MCF 10A (cell line): ENCODE measurements at places on chromosomes 5 and 9. TPM values are rescaled to one million over a fixed set of nuclear protein-coding genes. Genes with fewer than 3 reads are reported as not detected.

- peaks cover under 1% of the 10 kb centered on the region for H3K4me1 ChIP-seq
- H3K27ac ChIP-seq, result no peak overlapping the region
- no peak overlapping the region for H3K4me3 ChIP-seq
- no peaks in the 10 kb centered on the region for H3K36me3 ChIP-seq
Measured at GRCh38 chr5:152683205-152683604, 278.1 kb upstream of the NMUR2 start.

DNA sequence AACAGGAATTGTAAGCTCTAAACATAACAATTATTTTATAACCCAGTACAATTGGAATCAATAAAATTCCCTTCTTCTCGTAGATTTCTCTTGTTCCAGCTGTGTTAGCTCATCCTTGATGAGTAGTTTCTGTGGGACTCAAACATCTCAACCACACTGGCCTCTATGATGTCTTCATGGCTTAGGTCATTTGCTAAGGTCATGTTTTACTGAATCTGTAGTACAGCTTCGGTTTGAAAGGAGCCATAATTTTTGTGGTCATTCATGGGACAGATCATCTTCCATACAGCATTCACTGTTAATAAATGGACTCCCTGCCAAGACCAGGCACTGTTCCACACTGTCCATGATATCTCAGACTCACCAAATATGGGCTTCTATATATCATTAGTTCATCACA, 369.0 kb upstream of the RFX3 start:
- H3K27ac ChIP-seq, result no peak overlapping the region
- no peak for DNase-seq
- H3K27me3 ChIP-seq, result no peaks in the 10 kb centered on the region
- H3K4me3 ChIP-seq, result no peak overlapping the region
- no peaks in the 10 kb centered on the region for H3K36me3 ChIP-seq

- no peaks in the 10 kb centered on the region for H3K36me3 ChIP-seq
- DNase-seq, result no peak
- H3K4me3 ChIP-seq, result no peak overlapping the region
Measured at GRCh38 chr5:68734781-68735180, 359.0 kb upstream of the SLC30A5 start.

Gene NR4A3
- 0.16 and 0.25 TPM in 2 replicates for total RNA-seq

DNA sequence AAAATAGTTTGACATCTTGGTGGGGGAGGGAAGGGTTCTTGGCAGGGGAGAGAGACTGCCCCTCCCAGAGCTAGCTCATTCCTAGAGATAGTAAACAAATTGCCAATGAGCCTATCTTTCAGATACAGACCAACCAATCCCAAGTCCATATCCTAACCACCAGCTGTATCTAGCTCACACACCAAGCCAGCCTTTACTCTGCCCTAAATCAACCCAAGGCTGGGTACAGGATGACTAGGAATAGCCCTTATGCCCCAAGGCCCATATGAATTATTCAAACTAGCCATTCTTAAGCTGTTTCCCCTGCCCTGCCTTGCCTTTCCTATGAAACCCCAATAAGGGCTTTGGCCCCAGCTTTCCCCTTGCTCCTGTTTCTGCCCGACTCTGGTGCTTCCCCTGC, 281.3 kb upstream of the PANK3 start:
- H3K36me3 ChIP-seq, result no peaks in the 10 kb centered on the region
- no peak overlapping the region for H3K4me3 ChIP-seq
- DNase-seq, result no peak

DNA sequence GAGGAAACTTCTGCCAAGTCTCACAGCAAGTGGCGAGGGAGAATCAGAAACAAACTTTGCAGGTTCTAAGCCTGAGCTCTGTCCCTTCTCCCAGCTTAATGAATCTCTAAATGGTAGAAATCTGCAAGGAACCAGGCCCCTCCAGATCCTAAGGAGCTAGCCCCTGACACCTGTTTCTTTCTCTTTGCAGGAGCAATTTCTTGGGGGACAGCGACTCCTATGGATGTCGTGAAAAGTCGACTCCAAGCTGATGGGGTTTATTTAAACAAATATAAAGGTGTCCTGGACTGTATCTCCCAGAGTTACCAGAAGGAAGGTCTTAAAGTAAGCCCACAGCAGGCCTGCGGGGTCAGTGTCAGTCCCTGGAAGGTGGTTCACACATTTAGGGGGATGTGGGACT, 21.8 kb downstream of the IL9 start:
- peak; percentile 26 for DNase-seq
- no peak overlapping the region for H3K4me3 ChIP-seq
- H3K27me3 ChIP-seq, result peaks cover 14% of the 10 kb centered on the region
- no peaks in the 10 kb centered on the region for H3K4me1 ChIP-seq
- no peaks in the 10 kb centered on the region for H3K36me3 ChIP-seq
- no peak overlapping the region for H3K27ac ChIP-seq

GRCh38 chr9:135035781-135036760, 51.4 kb upstream of the OLFM1 start:
- no peak overlapping the region for H3K4me3 ChIP-seq
- DNase-seq, result no peak
- no peak overlapping the region for H3K27ac ChIP-seq
- peaks cover 64% of the 10 kb centered on the region for H3K27me3 ChIP-seq
- H3K36me3 ChIP-seq, result no peaks in the 10 kb centered on the region
- no peaks in the 10 kb centered on the region for H3K4me1 ChIP-seq

GRCh38 chr5:1666221-1666620, 133.4 kb downstream of the MRPL36 start:
- no peaks in the 10 kb centered on the region for H3K36me3 ChIP-seq
- H3K27ac ChIP-seq, result no peak overlapping the region
- DNase-seq, result no peak
- H3K4me3 ChIP-seq, result no peak overlapping the region
- peaks cover 50% of the 10 kb centered on the region for H3K27me3 ChIP-seq

Gene IL9
- total RNA-seq, result not detected in 2 replicates

Gene PHF24
- not detected in 2 replicates for total RNA-seq

Gene EXOSC2
- total RNA-seq, result 42.3 and 57.7 TPM in 2 replicates

DNA sequence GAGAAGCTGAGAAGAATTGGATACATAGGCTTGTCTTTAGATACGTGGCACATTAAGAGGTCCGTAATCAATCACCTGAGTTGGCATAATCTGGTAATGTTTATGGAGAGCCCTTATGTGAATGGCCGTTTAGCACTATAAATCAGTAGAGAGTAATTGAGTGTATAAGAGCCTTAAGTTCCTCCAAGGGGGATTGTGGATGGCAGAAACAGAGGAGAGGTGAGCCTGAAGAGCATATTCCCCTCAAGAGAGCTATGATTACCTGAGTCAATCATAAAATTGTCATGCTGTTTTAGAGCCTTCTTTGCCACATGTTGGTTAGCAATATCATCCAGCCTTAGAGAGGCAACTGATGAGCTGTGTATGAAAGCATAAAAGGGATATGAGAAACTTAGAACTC, 58.8 kb downstream of the FOCAD start:
- peaks cover 45% of the 10 kb centered on the region for H3K36me3 ChIP-seq
- H3K4me3 ChIP-seq, result no peak overlapping the region
- no peaks in the 10 kb centered on the region for H3K27me3 ChIP-seq
- no peaks in the 10 kb centered on the region for H3K4me1 ChIP-seq

Gene ORM2
- not detected in 2 replicates for total RNA-seq

DNA sequence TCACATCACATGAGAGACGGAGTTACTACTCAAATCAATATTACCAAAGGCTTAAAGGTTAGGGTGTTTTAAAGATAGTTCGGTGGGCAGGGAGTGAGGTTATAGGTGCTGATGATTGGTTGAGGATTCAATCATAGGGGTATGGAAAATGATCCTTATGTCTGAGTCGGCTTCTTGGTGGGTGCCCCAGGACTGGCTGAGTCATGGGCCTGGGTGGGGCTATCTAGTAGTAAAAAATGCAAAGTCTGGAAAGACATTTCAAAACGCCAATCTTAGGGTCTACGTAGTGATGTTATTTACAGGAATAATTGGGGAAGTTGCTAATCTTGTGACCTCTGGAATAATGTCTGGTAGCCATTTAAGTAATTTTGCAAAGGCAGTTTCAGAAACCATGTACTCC, 15.2 kb upstream of the SPIN1 start:
- H3K27ac ChIP-seq, result no peak overlapping the region
- peaks cover 5% of the 10 kb centered on the region for H3K4me1 ChIP-seq
- no peaks in the 10 kb centered on the region for H3K27me3 ChIP-seq
- H3K4me3 ChIP-seq, result no peak overlapping the region
- no peak for DNase-seq
- no peaks in the 10 kb centered on the region for H3K36me3 ChIP-seq

- no peaks in the 10 kb centered on the region for H3K27me3 ChIP-seq
- no peak overlapping the region for H3K4me3 ChIP-seq
- H3K27ac ChIP-seq, result peak overlapping the region; percentile 9
- peaks cover 11% of the 10 kb centered on the region for H3K4me1 ChIP-seq
Measured at GRCh38 chr9:114787781-114788498, 17.9 kb downstream of the TNFSF15 start.

DNA sequence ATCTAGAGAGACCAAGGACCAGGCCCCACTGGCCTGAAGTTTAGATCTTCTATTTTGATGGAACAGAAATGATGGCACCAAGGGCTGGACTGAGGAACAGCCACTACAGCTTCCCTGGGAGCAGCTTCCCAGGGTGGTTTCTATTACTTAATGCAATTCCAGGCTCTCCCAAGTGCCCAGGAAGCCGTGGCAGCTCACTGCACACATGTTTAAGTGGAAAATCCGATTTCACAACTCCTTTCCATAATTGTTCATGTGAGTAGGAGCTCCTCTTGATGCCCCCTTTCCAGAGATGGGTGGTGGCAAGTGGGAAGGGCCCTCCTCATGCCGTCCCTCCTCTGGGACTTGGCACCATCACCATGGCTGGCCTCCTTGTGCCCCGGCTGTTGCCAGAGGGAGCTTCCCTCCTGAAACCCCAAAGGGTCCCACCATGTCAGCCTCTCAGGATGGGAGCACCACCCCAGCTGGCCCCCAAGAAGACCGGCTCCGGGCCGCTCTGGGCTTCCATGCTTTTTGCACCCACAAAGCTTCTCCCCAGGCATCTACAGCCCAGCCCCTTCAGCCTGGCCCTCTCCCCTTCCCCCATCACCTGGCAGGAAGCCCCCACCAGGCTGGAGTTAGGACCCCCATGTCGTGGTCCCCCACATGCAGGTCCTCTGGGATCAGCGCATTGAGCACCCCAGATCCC, 9.1 kb upstream of the UBAC1 start:
- no peaks in the 10 kb centered on the region for H3K36me3 ChIP-seq
- no peak overlapping the region for H3K27ac ChIP-seq
- H3K4me1 ChIP-seq, result peaks cover 7% of the 10 kb centered on the region

Gene CCDC187
- not detected in 2 replicates for total RNA-seq

DNA sequence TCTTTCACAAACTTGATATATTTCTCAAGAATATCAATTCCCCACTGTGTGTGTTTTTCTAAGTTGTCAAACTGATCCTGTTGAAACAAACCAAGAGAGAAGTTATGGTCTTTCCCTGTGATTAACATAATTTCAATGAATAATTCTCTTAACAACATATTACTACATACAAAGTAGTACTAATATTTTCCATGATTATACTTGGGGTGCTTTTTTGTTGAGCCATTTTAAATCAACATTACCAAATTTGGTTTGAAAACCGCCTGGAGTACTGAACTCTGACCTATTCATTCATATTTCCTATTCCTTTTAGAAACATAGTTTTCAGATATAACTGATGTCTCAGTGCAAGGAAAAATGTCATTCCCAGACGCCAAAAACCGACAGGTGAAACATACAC, 48.1 kb downstream of the FNBP1 start:
- peaks cover 25% of the 10 kb centered on the region for H3K4me1 ChIP-seq
- no peak overlapping the region for H3K27ac ChIP-seq
- no peak for DNase-seq
- no peak overlapping the region for H3K4me3 ChIP-seq
- H3K36me3 ChIP-seq, result peaks cover 10% of the 10 kb centered on the region
- H3K27me3 ChIP-seq, result no peaks in the 10 kb centered on the region

Gene GRXCR2
- total RNA-seq, result not detected in 2 replicates

Gene SLC31A1
- total RNA-seq, result 56.3 and 69.4 TPM in 2 replicates

- peaks cover 24% of the 10 kb centered on the region for H3K36me3 ChIP-seq
- peaks cover 21% of the 10 kb centered on the region for H3K4me1 ChIP-seq
- H3K4me3 ChIP-seq, result peak overlapping the region; percentile 49
- H3K27me3 ChIP-seq, result no peaks in the 10 kb centered on the region
- DNase-seq, result no peak
Measured at GRCh38 chr9:3528451-3528850, 2.6 kb upstream of the RFX3 start.

- H3K4me3 ChIP-seq, result no peak overlapping the region
- no peak for DNase-seq
- no peak overlapping the region for H3K27ac ChIP-seq
- no peaks in the 10 kb centered on the region for H3K36me3 ChIP-seq
- peaks cover 15% of the 10 kb centered on the region for H3K27me3 ChIP-seq
- peaks cover 10% of the 10 kb centered on the region for H3K4me1 ChIP-seq
Measured at GRCh38 chr5:159045165-159045811, 54.4 kb downstream of the EBF1 start.

GRCh38 chr5:153094333-153094732, 396.1 kb upstream of the GRIA1 start:
- no peaks in the 10 kb centered on the region for H3K4me1 ChIP-seq
- no peak overlapping the region for H3K27ac ChIP-seq
- H3K27me3 ChIP-seq, result no peaks in the 10 kb centered on the region

Gene SPATA31C2
- not detected in 2 replicates for total RNA-seq

GRCh38 chr5:153508700-153509099, 18.2 kb downstream of the GRIA1 start:
- no peaks in the 10 kb centered on the region for H3K27me3 ChIP-seq
- no peak for DNase-seq
- H3K4me3 ChIP-seq, result no peak overlapping the region
- H3K27ac ChIP-seq, result no peak overlapping the region

Gene C9orf153
- total RNA-seq, result 0.19 TPM in 1 of 2 replicates, not detected in the other

- no peak overlapping the region for H3K4me3 ChIP-seq
- H3K4me1 ChIP-seq, result no peaks in the 10 kb centered on the region
- peak; percentile 23 for DNase-seq
- H3K27me3 ChIP-seq, result no peaks in the 10 kb centered on the region
Measured at GRCh38 chr5:16980983-16981382, 44.9 kb upstream of the MYO10 start.

Gene PHF19
- total RNA-seq, result 39.6 and 61.0 TPM in 2 replicates
